ENCODE measurements at places on chromosomes 5 and 9. TPM values are rescaled to one million over a fixed set of nuclear protein-coding genes. Genes with fewer than 3 reads are reported as not detected.

DNA sequence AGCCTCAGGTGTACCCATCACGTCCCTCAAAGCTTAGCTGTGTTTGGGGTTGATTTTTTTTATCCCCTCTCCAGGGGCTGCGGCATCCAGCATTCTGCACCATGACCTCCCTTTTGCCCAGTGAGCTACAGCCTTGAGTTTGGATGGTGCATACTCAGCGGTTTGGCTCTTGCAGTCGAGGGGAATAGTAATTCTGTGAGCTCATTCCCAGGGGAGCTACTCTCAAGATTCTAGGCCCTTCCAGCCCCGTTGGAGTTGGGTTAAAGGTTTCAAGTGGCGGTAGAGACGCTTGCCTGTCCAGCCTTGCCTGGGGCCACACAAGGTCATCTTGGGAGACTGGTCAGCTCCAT, 102.2 kb upstream of the SPRY4 start:
- no peak for DNase-seq

- DNase-seq, result no peak
These were observed 107.4 kb upstream of the SGCD start for GRCh38 chr5:156219483-156220005.

TLR4 gene
- total RNA-seq, result 0.05 TPM

- no peak for DNase-seq
These were observed 87.5 kb downstream of the TTLL11 start for GRCh38 chr9:122005597-122005996.

DNA sequence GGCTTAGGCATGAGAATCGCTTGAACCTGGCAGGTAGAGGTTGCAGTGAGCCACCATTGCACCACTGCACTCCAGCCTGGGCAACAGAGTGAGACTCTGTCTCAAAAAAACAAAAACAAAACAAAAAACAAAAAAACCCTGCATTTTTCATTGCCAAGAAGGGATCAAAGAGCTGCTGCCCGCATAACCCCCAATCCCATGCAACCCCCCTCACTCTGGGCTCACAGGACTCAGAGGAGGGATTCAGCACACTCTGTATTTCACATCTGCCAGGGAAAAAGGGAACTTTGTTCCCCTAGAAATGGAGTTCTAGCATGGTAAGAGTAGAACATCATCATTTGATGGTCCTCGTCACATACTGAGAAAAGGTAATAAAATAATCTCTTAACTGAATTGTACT, 153.9 kb upstream of the GNA14 start:
- no peak for DNase-seq

GRCh38 chr5:94113-94892, 2.3 kb downstream of the PLEKHG4B start:
- no peak for DNase-seq

SH2D3C gene
- 7.0 TPM for total RNA-seq

DNA sequence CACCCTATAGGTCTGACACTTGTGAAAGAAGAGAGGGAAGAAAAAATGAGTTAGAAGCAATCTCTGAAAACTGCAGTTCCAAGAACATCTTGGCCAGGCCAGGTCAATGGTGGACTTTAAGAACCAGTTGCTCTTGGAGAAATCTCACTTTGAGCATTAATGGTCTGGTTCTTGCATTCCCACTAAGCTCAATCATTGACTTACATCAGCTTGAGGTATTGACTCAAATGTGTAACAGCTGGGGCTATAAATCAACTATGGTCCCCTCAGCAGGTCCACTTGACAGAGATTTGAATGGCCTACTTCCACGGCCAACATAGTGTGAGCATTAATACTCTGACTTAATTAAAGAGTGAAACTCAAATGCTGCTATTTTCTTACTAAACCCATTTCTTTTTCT, 357.8 kb upstream of the RGMB start:
- no peak for DNase-seq

WNT8A gene
- not detected for total RNA-seq

DNA sequence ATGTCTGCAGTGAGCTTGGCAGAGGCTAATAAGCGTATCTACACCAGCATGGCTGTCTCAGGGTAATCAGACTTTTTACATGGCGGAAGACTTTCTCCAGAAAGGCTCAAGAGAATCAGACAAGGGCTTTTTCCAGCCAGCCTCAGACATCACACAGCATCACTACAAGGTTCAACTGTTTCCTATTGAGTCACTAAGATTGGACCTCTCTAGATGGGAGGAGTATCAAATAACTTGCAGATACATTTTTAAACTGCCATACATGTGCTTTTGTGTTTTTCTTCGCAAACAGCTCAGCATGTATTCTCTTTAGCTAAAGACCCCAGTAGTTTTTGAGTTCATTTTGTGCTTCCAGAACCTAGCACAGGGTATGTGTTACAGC, 22.9 kb upstream of the PIK3R1 start:
- no peak for DNase-seq
